ENCODE measurements at places on chromosomes 4 and X.

DNA sequence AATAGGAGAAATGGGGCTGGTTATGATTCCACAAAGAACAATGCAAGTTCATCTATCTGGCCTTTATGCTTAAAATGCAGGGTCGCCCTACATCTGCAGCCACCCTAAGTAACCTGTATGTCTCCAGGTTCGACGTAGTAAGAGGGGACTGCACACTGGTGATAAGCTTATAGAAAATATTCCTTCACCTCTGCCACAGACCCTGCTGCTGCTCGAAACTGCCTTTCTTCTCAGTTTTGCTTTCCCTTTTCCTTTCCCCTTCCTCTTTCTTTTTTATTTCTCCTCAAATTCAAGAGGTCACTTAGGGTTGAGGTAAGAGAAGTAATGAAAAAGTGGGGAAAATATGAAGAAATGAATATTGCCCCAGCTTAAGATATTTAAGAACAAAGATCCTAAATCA, 123.5 kb downstream of the DCHS2 start:
- no peak for DNase-seq

DNA sequence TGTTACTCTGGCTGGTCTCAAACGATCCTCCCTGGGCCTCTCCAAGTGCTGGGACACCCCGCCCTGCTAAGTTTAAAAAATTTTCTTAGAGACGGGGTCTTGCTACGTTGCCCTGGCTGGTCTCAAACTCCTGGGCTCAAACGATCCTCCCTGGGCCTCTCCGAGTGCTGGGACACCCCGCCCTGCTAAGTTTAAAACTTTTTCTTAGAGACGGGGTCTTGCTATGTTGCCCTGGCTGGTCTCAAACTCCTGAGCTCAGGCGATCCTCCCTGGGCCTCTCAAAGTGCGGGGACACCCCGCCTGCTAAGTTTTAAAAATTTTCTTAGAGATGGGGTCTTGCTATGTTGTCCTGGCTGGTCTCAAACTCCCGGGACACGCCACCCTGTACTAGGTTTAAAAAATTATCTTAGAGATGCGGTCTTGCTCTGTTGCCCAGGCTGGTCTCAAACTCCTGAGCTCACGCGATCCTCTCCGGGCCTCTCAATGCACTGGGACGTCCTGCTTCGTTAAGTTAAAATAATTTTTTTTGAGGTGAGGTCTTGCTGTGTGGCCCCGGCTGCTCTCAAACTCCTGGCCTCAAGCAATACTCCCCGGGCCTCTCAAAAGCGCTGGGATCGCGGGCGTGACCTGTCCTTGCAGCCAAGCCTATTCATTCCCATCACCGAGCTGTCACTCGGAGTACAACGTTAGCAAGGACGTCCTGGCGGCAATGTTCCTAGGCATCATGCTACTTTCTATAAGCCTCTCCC, 1.1 kb downstream of the SLC25A6 start:
- no peak for DNase-seq

GRCh38 chrX:54597728-54598127, 67.7 kb downstream of the GNL3L start:
- no peak for DNase-seq

DNA sequence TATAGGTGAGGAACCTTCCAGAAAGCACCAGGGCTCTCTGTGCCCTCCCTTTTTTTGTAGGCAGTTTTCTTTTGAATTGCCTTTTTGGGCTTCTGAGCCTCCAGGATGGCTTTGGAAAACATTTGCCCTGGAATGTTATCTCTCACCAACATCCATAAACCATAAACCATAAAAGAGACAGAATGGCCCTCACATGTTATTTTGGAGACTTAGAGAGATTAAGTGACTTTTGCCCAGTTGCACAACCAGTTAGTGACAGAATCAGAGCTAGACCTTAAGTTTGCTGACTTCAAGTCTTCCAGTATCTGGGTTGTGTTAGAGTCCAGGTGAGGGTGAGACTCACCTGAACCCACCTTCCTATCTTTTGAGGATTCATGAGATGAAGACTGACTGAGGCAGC, 153.0 kb upstream of the STX18 start:
- no peak for DNase-seq

DNA sequence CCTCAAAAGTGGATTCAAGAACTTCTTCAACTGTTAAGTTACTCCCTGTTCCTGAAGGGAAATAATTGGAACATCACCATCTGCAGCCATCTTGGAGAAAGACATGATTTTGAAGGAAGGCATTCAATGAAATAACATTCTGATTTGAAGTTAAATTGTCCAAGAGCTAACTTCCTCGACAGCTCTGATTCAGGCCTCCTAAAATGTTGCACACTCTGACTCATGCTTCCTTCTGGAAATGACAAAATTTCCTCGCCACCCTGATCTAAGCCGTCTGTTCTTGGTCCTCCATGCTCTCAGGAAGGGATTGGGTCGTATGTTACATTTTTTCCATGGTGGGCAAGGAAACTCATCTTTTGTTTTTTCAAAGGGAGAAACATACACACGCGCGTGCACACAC, 496.9 kb upstream of the DIPK2B start:
- DNase-seq = peak; percentile 63

DNA sequence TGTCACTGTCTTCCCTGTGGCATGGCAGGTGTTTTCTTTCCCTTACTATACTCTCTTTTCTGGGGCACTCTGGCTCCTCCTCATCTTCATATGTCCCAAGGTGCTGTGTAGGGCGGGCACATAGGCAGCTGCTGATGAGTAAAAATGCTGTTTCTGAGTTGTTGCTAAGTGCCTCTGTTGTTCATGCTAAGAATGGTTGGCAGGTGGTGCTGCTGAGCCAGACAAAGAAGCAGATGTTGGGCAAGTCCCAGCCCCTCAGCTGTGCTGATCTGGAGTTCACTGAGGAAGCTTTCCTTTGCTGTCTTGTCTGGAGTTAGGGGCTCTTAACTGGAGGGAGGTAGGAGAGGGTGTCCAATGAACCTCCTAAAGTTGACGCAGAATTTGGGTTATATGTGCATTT, 40.6 kb downstream of the HADH start:
- DNase-seq = no peak

- no peak for DNase-seq
These were observed 755.4 kb upstream of the HTR2C start for GRCh38 chrX:113828470-113828869.

- DNase-seq = no peak
These were observed 27.0 kb upstream of the ZNF280C start for GRCh38 chrX:130295519-130296296.

- DNase-seq = peak; percentile 75
These were observed 152.6 kb downstream of the GASK1B start for GRCh38 chr4:158020176-158020575.

GRCh38 chr4:139606579-139607501, 50.8 kb upstream of the SETD7 start:
- peak; percentile 63 for DNase-seq

DNA sequence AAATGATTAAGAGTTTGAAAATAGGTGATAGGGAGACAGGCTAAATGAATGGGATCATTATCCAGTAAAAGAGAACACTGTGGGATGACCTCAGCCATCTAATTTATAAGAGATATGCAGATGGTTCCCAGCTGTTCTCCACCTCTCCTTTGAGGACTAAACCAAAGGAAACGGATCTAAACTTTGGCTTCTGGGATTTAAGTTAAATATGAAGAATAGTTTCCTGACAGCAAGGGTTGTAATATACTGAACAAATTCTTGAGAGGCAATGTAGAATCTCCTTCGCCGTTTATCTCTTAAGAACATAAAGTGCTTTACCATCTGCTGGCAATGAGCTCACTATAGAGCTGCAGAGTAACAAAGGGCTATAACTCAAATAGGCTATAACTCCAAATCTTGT, 35.4 kb upstream of the HPGDS start:
- DNase-seq = no peak

GRCh38 chrX:28946846-28947245, 359.6 kb downstream of the IL1RAPL1 start:
- DNase-seq = no peak

DNA sequence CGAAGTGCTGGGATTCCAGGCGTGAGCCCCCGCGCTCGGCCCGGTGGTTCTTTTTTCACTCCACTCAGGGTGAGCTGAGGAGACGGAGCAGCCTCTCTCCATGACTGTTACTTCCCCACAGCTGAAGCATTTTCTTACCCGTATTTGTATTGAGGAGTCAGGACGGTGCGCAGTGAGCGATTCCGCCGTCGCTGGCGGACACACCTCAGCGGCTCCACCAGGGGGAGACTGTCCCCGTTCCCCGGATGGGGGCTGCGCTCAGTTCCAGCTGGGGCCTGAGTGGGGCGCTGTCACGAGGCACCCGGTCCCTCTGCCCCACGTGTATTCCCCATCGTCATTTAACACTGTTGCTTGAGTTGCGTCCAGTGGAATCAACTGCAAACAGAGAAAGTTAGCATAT, 844.0 kb upstream of the FRG1 start:
- no peak for DNase-seq

GRCh38 chr4:45477311-45477733, 646.5 kb downstream of the GABRG1 start:
- no peak for DNase-seq

GRCh38 chrX:100652266-100652665, 8.3 kb downstream of the SRPX2 start:
- DNase-seq = no peak

Data from HS-27A (cell line).